ENCODE measurements at places on chromosomes 6 and 20.

DNA sequence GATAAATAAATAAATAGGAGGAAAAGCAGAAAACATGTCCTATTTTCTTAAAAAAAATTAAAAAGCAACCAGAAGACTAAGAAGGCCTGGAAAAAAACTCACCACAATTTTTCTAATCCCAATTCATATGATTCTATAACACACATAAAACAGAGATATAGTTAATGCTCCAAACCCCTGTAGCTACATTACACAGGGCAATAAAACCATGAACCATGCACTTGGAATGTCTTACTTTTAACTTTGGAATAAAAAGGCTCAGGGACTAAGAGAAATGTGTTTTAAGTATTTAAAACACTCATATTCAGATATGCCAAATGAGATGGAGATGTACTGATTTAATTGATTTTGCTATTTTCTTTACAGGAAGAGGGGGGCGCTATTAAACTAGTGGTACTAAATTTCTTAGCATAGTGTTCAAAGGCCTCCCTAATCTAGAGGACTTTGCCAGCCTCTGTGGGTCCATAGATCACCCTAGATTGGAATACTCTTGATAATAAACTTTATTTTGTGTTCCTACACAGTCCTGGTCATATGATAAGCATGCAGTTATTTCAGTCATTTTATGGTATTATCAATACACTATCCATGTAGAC, 30.3 kb upstream of the GCM1 start:
- DNase-seq = no peak

GRCh38 chr6:142787422-142787821, 157.6 kb downstream of the HIVEP2 start:
- DNase-seq = no peak

- no peak for DNase-seq
Measured at GRCh38 chr6:33104887-33105286, 29.1 kb downstream of the HLA-DPB1 start.

DNA sequence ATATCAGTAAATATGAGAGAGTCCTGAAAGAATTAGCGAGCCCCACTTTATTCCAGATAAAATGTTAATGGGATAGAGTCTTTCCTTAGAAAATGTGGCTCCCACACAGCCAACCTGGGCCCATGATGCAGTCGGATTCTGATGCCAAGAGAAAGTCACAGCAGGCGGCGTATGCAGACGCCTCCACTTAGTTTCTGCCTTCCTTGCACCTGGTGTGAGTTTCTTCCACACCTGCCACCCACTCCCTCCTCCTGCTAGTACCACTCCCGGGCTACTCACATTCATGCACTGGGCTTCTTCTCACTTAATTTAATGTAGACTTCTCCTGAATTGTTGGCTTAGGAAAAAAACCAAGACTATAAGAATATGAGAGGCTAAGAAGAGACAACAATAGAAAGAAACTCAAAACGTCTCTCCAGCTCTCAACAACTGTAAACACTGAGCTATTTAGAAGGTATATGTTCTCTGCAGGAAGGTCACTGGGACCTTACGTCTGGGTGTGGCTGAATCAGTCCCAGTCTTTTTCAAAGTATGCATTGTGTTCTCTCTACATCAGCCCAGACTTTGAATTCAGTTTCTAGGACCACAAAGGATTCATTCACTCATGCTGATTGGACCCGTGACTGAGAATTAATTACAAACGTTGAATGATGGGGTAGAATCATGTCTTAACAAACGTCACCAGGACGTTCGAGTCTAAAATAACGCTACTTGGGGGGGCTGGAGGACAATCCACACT, 70.4 kb downstream of the GCNT2 start:
- no peak for DNase-seq

DNA sequence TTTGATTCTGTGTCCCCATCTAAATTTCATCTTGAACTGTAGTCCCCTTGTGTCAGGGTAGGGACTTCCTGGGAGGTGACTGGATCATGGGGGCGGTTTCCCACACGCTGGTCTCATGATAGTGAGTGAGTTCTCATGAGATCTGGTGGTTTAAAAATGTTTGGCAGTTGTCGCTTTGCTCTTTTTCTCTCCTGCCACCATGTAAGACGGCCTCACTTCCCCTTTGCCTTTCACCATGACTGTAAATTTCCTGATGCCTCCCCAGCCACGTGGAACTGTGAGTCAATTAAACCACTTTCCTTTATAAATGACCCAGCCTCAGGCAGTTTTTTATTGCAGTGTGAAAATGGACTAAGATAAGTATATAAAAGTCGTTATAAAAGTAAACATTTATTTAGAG, 80.5 kb upstream of the SGK1 start:
- DNase-seq = no peak

DNA sequence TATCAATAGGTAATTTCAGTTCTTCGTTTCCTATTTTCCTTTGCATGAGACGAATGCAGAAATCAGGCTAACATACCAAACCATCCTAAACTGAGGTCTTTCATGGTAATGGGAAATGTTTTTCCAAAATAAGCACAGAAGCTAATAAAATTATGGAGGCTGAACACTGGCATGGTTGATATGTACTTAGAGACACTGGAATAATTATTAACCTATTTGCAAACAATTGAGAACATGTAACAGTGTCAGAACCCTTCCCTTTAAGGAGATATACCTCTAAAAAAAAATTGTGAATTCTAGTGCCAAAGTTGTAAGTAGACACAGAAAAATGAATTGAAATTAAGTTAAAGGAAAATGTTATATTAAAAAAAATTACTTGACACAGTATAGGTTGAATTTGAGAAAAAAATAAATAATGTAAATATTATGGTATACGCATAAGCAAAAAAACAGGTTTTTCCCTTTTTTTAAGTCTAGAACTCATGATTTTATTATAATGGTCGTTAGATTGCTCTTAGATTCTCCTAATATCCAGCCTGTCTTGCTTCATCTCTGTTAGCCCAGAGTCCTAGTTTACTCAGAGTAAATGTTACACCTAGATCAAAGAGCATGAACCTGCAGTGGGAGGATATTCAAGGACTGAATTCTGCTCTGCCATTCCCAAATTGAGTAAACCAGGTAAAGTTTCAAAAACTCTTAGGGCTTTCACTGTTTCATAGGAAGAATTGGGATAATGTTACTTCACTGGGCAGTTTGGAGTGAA, 1.7 kb downstream of the SLC17A2 start:
- no peak for DNase-seq

GRCh38 chr6:157169226-157169625, 154.1 kb downstream of the TMEM242 start:
- DNase-seq = no peak

DNA sequence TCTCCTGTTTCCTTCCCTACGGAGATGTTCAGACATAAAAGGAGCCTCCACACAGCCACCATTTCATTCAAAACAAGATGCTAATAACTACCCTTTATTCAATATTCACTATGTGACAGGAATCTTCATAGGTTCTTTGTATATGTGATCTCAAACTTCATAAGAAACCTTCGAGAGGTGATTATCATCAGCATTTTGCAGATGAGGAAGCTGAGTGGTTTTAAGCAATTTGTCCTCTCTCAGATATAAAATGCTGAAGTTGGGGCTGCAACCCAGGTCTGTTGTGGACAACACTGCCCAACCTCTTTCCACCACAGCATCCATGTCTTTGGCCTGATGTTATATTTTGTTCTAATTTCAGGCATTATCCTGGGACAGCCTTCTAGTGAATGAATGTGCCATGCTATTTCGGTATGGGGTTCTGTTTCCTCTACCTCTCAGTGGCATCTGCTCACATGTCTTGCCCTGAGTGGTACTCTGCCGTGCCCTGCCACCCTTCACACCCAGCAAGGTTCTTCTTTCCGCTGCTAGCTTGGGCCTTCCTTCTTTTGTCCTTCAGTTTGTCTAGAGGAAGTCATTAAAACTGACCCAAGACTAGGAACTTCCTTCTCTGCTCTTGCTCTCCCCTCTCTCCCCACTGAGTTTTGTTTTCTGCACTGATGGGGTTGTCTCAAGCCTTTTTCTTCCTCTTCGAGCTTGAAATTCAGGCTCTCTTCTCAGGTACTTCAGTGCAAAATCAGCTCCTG, 300.9 kb upstream of the PRDM1 start:
- DNase-seq = no peak

DNA sequence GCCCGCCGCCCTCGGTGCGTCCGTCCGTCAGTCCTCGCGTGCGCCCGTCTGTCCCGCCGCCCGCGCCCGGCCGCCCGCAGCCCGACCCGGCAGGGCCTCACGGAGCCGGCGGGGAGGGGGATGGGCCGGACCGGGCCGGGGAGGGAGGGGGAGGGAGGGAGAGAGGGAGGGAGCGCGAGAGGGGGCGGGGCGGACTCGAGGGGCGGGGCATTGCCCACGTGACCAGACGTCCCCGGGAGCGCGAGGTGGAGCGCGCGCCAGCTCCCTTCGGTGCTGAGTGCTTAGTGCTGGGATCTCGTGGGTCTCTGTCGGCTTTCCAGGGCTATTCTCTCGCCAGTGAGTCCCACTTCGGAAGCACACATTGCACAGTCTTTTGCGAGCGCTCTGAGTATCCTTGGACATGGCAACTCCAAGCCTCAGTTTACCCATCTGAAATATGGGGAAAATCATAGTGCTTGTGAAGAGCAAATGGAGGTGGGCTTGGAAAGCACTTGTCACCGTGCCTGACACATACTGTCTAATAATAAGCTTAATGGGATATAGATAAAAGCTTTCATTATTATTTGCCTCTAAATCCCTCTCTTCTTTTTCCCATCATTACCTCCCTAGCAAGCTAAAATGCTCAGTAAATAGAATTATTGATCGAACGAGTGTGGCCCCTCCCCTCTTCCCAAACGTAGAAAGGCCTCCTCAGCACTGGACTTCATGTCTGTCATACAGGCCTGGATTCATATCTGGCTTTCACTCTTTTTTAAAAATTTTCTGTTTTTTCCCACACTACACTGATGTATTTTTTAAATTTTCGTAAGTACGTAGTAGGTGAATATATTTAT, at the start of gene NCOA6:
Gene NCOA6, minus strand, starts transcription at position 122 of the 833 bp plus-strand sequence. CDS start 43,296 bp downstream, outside the sequence.
- peak; percentile 86 for DNase-seq

GRCh38 chr6:82063574-82063973, 184.0 kb downstream of the IBTK start:
- DNase-seq = no peak

DNA sequence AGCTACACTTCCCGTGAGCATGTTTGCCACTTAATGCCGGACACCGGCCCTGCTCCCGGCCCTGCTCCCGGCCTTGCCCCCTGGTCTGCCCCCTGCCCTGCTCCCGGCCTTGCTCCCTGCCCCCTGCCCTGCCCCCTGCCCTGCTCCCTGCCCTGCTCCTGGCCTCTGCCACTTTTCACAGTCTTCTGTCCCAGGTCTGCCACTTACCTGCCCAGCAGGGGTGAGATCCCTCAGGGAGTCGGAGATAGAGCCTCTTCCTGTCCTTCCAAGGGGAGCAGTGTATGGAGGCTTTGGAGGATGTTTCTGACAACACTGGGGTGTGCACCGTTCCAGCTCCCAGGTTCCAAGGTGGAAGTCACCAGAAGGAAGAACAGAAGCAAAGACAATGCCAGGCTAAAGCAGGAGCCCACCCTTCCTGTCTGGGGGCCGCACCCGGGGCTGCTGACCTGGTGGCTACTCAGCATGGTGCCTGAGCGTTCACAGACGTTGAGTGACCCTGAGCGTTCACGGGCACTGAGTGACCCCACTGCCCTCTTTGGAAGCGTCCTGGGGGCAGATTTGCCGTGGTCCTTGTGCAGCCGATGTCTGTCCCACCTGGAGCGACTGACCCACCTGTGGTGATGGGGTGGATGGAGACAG, 199.8 kb downstream of the DLL1 start:
- DNase-seq = peak; percentile 35

GRCh38 chr6:73180763-73181619, 44.3 kb downstream of the KHDC1L start:
- DNase-seq = peak; percentile 68

- DNase-seq = no peak
Measured at GRCh38 chr6:72844614-72845013, 222.8 kb downstream of the KCNQ5 start.

- DNase-seq = no peak
Measured at GRCh38 chr6:1665214-1665613, 55.5 kb downstream of the FOXC1 start.

DNA sequence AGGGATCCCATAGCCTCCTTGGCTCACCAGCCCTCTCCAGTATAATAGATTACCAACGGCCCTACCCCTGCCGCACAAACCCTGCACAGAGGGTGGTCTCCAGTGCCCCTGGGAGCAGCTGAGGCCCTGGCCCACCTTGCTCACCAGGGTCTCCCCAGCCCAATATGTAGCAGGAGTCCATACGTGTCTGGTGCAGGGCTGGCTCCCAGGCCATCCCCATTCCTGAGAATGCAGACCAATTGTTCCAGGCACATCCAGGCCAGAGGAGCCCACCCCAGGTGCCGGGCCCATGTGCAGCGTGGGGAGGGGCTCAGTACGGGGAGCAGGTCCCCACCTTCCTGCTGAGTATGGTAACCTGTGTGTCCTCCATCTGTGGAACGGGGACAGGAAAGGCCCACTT, 251.9 kb downstream of the TAF4 start:
- no peak for DNase-seq

DNA sequence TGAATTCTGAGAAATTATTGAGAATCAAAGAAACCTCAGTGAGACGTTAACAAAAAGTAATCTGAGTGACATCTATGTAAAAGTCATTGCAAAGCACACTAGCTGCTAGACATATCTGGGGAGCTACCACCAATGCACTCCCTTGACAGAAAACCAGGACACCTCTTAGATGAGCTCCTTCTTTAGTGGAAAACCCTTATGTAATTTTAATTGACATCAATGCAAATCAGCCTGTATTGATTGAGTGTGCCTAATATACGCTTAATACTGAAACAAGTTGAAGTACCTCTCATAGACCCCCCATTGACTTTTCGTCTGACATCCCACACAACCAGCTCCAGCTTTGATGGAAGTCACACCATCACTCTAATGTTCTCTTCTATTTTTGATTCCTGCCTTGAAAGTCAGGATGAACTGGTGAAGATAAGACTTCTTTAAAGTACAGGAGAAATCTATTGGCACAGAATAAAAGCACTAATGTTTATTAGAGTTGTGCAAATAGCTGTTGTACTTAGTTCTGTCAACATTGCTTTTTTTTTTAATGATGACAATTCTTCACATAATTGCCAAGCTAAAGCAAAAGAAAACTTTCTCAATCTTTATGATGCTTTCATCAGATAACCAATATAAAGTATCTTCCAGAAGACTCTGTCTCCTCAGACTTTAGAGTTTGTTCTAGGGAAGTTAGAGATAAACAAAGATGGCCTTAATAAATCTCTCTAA, 98.0 kb upstream of the FAM8A1 start:
- no peak for DNase-seq

- DNase-seq = no peak
Measured at GRCh38 chr6:72617721-72618120, 4.1 kb upstream of the KCNQ5 start.

- DNase-seq = no peak
Measured at GRCh38 chr20:24868396-24868927, 80.6 kb upstream of the CST7 start.
